HFFc6 (cell line): ENCODE measurements at places on chromosomes 16 and 17.

GRCh38 chr17:76461765-76462555 is 5.4 kb upstream of the AANAT start:
- DNase-seq, result no peak

DNA sequence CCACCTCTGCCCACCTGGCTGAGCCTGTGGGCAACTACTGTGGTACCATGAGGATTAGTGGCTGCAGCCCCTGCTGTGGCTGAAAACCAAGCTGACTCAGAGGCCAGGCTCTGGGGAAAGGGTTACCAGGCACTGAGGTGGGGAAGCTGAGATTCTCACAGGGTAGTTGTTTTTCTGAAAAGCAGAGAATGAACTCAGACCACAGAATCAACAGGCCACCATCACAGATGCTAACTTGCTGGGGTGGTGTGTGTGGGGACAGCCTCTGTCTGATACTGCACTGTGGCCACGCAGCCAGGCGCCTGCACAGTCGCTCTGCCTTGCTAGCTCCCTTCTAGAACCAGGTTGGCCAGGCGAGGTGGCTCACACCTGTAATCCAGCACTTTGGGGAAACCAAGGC is 28.8 kb downstream of the NPLOC4 start:
- DNase-seq, result no peak

- DNase-seq, result no peak
Observed at GRCh38 chr16:24382762-24383407, 126.8 kb downstream of the CACNG3 start.

GRCh38 chr17:66904760-66905624 is 59.5 kb upstream of the CACNG4 start:
- no peak for DNase-seq

DNA sequence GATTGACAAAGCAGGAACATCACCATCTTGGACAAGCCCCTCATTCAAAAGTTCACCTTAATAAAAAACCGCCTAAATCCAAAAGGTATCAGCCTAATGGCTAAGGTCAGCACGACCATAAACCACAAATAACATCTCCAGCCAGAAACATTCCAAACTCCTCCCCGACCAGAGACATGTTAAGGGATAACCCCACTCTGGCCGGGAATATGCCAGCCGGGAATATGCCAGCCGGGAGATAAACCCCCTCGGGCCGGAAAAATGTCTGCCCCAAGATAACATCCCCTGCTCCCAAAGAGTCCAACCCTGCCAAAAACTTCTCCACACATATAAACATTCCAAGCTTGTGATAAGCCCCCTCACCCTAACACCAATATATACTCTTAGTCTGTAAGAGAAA is 1.4 kb downstream of the DHX33 start:
- DNase-seq, result no peak

- DNase-seq, result peak; percentile 57
Observed at GRCh38 chr16:59878479-59878878, 1144.4 kb upstream of the GOT2 start.

DNA sequence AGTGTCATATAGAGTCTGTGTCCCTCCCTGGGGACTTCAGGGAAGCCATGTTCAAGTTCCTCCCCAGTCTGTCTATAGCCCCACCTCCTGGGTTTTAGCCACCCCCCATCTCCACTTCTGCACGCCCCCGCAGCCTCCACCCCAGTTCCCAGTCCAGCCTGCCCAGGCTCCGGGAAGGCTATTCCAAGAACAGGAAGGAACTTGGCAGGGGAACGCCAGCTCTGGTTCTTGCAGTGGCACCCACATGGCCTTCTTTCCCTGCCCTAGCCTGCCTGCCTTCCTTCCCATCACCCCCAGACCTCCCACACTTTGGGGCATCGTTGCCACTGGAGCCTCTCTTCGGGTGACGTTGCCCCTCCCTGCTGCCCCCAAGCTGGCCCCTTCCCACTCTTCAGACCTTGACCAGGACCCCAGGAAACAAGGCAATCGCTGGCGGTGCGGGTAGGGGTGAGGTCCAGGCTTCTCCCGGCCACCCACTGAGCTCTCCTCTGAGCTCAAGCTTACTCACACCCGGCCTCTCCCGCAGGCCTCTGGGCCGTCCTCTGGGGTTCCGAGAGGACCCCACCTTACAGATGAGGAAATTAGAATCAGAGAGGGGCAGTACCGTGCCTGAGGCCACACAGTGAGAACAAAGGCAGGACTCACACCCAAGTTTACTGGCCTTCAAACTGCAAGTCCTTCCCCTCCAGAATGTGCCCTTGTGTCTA is 9.2 kb upstream of the CES4A start:
- DNase-seq, result no peak

GRCh38 chr16:23174622-23175021 is 7.9 kb upstream of the SCNN1G start:
- DNase-seq, result no peak

GRCh38 chr16:21084631-21085225 is 65.9 kb downstream of the DNAH3 start:
- no peak for DNase-seq

DNA sequence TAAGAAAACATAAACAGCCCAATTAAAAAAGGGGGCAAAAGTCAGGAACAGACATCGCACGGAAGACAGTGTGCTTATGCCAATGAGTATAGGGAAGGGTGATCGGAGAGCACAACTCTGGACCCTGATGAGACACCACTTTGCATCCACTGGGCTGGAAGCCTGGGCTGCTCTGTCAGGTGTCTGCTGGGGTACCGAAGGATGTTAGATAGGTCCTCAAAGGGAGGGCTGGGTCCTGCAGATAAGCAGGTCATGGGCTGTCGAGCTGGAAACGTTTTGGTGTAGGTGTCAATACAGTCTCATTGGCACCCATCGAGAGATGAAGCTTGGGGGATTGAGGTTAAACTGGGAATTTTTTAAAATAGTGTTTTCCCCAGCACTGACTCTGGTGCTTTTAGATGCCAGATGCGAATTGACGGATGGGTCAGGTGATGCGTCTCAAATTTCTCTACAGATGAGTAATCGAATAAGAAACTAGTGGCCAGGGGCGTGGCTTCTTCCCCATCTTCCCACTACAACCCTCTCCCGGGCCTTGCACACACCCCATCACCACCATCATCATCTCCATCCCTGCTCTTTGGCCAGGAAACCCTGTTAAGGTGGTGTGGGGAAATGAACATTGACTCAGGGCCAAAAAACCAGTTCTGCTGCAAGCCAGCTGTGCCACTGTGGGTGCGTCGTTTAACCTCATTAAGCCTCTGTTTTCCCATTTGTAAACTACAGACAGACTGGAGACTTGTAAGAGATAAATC is 47.8 kb upstream of the IRF8 start:
- no peak for DNase-seq

- DNase-seq, result no peak
Observed at GRCh38 chr17:71302721-71303549, 817.9 kb upstream of the SOX9 start.

DNA sequence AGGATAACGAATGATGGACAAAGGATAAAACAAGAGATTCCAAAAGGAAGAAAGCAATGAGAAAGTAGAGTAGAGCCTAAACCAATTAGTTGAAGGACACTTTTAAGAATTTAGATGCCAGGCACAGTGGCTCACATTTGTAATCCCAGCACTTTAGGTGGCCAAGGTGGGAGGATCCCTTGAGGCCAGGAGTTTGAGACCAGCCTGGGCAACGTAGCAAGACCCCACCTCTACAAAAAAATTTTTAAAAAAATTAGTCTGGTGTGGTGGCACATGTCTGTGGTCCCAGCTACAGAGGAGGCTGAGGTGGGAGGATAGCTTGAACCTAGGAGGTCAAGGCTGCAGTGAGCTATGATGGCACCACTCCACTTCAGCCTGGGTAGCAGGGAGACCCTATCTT is 20.0 kb downstream of the ABCA10 start:
- DNase-seq, result no peak

DNA sequence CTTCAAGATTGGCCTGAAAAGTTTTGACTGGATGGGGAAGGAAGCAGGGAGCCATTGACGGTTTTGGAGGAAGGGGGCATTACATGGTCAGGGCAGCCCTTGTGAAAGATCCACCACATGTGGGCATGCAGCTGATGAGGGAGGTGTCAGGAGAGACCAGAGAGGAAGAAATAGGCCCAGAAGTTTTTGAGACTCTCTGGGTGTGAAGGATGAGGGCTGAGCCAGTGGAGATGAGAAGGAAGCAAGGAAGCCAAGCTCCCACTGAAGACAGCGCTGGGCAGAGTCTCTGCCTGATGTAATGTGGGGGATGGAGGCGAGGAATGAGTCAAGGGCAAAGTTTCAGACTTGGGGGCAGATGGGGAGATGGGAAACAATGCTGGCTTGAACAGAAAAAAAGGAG is 530 bp downstream of the CCL17 start:
- no peak for DNase-seq

DNA sequence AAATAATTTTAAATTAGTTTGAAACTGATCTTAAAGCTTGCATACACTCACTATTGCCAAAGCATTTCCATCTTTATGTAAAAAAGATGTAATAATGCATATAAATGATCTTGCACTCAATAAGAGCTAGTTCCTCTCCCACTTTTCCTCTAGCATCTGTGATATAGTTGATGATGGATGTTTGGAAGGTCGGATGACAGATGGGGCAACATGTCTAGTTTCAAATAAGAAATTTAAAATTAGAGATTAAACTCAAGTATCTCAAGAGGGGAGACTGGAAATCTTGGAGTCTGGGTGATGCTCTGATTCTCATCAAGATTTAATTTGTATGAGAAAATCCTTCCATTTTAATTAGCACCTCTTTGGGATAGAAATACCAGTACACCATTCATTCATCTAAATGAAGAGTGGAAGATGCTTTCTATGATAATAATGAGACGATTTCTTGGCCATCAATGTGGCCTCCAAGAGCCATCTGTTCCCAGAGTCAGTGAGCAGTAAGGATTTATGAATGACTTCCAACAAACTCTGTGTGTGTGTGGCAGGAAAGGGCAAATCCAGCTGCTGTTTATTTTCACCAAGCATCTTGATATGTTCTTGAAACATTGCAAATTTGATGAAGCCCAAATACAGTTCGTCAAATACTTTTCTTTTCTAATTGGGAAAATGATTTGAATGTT is 616.3 kb upstream of the CDH8 start:
- DNase-seq, result no peak

- no peak for DNase-seq
Observed at GRCh38 chr17:64255764-64256163, 7.3 kb downstream of the TEX2 start.

DNA sequence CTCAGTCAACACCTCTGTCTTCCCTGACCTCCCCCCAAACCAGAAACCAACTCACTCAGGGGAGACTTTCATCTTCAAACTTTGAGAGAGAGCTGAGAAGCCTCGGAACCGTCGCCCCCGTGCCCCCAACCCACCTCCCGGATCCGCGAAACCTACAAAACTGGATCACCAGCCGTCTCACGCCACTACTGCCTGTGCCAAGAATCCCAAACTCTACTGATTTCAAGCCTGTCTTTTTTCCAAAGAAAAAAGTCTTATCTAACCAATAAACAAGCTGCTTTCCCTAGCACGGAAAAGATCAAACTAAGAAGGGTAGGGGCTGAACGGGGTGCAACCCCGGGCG is 2.0 kb downstream of the AXIN2 start:
- no peak for DNase-seq

DNA sequence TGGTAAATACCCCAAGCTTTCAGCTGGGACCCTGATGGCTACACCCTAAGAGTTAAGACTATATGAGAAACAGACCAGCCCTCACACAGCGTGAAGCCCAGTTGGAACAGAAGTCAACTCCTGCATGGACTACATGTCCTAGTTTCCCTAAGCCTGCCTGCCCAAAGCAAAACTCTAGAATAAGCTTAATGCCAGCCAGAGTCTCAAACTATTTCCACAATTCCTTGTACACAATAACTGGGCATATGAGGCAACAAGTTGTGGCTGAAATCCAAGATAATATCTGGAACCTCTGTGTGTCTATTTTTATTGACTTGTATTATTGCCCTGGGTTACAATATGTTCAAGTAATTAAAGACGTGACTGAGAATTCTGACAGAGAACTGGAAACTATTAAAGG is 19.4 kb downstream of the MYH10 start:
- DNase-seq, result peak; percentile 71

DNA sequence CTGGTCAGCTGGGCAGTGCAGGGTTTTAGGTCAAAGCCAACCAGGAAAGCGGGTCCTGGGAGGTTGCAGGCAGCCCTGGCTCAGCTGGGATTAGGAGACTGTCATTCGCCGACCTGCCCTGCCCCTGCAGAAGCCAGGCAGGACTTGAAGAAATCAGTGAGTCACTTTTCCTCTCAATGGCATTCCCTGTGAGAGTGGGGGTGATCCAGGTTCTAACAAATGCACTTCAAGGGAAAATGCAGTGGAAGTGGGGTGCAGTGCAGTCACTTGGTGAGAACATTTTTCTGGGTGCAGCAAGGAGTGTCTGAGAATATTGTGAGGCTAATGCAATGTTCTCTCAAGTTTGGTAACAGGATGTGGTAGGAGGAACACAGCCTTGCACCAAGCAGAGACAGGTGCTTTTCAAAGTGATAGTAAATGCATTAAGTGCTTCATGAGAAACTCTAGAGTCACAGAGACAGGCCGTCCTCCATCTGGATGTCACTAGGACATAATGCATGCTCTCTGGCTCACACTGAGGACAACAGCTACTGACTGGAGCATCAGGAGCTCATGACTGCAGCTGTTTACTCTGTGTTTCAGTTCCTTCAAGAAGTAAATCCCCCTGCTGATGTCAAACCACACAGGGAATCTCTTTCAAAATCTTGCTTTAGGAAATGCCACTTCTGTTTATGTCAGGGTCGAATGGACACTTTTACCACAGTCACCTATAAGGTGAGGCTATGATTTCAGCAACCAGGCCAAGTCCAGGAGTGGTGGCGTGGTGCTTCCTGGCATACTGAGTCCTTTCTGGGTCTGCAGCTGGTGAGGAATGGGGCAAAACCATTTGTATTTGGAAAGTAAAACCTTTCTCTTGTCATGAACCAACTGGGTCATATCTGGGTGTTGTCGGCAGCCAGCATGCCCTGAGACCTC is 16.7 kb downstream of the CDK5R1 start:
- peak; percentile 20 for DNase-seq

DNA sequence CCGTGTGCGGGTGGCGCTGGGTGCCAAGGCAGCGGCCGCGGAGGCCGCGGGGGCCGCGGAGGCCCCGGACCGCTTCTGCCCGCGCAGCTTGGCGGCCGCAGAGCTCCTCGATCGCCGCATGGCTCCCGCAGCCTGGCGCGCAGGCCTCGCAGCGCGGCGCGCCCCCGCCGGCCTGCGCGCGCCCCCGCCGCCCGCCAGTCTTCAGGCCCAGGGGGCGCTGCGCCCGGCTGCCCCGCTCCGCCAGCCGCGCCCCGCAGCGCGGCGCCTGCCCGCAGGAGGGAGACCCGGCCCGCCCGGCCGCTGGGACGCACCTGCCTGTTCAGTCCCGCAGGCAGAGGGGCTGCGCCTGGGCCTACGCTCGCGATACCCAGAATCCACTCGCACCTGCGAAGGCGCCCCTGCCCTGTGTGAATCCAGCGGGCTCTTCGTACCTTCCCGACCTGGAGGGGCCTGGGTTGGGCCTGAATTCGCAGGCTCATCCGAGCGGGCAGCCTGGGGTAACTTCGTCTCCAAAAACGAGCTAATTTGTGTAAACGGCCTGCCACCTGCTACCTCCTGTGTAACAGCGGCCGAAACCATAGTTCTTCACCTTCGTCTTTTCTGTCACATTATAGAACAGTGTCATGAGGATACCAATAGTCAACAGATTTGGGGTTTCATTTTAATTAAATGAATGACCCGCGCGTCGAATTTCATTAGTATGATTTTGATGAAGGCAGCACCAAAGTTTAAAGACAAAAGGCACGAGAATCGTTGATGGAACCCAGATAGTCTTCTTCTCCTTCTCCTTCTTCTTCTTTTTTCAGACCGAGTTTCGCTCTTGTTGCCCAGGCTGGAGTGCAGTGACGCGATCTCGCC is at the start of gene CENPV:
Gene CENPV, minus strand, starts transcription at position 153 of the 858 bp plus-strand sequence. Its CDS starts 33 bp downstream, at position 120.
- no peak for DNase-seq

- DNase-seq, result no peak
Observed at GRCh38 chr16:3783516-3783915, 66.2 kb upstream of the TRAP1 start.
